ENCODE measurements at places on chromosomes 2 and 18.

DNA sequence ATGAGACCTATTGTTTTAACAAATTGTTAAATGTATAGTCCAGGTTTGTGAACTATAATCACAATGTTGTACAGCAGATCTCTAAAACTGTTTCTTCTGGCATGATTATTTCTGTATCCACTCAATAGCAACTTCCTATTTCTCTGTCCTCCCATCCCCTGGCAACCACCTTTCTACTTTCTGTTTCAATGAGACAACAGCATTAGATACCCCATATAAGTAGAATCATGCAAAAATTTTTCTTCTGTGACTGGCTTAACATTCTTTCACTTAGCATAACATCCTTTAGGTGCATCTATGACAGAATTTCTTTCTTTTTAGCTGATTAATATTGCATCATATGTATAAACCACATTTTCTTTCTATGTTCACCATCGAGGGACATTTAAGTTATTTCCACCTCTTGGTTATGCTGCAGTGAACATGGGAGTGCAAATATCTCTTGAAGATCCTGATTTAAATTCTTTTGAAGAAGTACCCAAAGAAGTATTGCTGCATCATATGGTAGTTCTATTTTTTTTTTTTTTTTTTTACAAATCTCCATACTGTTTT is 713.5 kb downstream of the LRP1B start:
- DNase-seq, result no peak

- DNase-seq, result no peak
Measured at GRCh38 chr2:164911832-164912231, 43.5 kb downstream of the SLC38A11 start.

DNA sequence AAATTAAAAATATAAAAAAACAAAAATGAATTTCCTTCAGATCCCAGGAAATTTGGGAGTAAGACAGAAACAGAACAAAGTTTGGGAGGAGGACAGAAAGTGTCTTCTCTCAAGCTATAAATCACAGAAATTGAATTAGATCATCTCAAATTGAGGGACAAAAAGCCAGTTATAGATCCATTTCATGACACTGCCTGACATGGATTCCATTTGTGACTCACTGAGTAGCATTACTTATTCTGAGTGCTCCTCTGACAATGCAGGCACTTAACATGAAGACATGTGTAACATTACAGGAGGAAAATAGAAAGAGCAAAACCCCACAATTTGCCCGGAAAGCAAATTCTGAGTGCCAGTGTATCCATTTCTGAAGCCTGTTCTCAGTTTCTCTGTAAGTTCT is 63.9 kb upstream of the CREB1 start:
- no peak for DNase-seq

GRCh38 chr2:98282109-98282508 is 64.1 kb upstream of the CNGA3 start:
- no peak for DNase-seq

DNA sequence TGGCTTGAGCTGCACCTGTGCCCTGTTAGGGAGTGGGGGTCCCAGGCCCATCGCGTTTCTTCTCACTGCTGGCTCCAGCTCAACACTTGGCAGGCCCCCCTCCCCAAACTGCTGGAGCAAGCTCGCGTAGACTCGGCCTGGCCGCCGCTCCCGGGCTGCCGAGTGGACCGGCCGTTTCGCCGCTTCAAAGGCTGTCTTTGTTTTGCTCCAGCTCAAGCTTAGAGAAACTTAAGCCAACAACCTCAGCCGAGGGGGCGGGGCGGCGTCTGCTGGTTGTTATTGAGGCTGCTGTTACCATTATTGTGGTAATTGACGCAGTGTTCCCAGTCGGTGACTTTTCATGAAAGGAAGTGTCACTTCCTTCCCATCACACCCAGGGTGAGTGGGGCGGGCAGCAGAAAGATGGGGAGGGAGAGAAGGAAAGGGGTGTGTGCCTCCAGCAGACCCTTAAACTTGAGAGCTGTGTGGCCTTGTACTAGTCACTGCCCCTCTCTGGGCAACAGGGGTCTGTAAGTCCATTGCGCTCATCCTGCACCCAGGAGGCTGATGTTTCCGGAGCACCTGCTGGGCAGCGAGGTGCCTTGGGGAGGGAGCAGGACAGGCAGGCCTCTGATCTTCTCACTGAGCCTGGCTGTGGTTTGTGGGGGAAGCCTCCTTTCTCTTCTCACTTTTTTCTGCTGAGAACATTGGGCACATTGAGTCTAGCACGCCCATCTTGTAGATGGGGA is 2.1 kb downstream of the ARID5A start:
- DNase-seq, result peak; percentile 81

DNA sequence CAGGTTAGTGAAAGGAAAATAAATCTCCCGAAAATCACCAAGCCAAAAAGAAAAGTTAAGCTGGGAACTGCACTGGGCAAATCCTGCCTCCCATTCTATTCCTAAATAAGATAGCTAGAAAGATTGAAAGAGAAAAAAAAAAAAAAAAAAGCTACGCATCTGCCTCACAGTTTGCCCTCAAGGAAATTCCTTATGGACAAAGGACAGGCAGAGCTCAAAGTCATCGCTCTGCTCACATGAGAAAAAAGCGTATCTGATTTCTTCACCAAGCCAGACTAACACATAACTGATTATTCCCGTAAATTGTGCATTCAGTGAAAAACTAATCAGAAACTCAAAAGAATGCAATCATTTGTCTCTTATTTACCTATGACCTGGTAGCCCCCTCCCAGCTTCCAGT is 50.0 kb downstream of the PUM2 start:
- no peak for DNase-seq

DNA sequence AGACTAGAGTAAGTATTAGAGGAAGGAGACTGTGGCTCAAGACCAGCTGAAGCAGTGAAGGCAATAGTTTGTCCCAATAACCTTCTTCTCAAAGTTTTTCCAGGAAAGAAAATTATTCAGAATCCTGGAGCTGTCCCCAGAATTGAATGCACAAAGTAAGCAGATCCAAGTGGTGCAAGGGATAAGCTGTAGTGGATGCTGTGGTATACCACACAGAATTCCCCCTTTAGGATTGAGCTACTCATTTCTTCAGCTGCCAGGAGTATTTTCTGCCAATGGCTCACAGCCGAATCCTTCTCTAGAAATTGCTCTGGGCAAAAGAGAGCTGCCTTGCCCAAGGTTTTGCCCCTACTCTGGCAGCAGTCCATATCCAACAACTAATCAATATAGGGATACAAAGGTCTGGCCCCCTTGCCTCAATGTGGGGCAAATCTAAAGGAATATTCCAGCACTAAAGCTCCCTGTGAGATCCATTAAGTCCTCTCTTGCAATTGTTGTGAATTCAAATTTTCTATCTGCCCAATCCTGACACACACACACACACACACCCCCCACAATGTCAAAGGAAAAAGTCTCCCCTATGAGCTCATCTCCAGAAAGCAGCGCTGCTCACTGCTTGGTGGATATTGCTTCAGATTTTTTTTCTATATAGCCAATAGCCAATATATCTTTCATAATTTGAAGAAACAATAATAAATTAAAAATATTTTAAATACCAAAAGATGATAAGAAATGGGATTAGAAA is 18.4 kb upstream of the TCF7L1 start:
- DNase-seq, result no peak

GRCh38 chr2:221600388-221600787 is 28.3 kb upstream of the EPHA4 start:
- DNase-seq, result no peak

DNA sequence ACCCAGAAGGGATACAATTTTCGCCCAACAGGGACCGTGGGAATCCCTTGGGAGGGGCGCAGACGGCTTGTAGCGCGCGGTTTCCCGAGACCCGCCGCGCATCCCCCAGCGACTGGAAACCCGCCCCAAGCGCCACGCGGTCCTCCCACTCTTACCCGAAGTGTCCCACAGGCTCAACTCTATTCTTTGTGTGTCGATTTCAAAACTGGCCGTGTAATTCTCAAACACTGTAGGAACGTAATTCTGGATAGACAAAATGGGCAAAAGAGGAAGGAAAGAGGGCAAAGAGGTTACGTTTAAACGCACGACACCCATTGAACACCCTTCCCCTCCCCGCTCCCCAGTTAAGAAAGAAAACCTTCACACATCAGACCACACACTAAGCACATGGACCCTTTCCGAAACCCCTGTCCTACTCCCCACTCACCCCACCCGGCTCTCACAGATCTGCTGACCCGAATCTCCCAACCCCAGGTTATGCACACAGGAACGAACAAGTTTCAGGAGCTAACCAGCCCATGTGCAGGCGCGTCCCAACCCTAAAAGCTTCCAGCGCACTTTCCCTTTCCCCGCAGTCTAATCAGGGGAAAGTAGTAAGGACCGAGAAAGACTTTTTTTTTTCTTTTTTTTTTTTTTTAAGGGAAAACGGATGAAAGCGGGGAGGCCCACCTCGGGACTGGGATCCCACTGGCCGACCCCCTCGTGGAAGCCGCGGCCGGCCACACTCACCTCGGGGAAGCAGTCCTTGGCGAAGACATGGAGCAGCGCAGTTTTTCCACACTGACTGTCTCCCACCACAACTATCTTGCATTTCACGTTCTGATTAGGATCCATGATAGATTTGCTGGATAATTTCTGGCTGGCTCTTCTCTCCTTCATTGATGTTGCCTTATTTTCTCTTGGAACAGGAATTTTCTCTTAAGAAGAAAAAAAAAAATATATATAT is 655 bp downstream of the RND3 start:
- DNase-seq, result no peak

GRCh38 chr18:35267809-35268208 is 22.2 kb downstream of the ZSCAN30 start:
- DNase-seq, result no peak

GRCh38 chr2:210456571-210456970 is 20.0 kb downstream of the LANCL1 start:
- no peak for DNase-seq

- peak; percentile 47 for DNase-seq
Measured at GRCh38 chr2:189412330-189412953, 28.8 kb upstream of the WDR75 start.

DNA sequence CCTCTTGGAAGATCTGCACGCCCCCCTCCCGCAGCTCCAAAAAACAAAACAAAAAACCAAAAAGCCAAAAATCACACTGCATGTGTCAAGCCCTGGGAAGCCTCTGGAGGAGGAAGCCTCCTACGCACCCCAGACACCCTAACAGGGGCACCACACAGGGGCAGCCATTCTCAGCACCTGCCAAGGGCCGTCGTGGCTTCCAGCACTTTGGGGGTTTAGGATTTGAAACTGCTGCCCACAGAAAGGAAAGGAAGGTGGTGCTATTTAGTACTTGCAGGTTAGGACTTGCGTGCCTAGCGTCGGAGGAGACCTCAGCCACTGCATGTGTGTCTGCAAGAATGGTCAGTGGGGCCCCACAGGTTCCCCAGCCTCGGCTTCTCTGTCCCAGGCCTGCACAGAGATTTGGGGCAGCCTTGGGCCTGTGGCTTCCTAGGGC is 419 bp upstream of the GPR55 start:
- DNase-seq, result no peak

GRCh38 chr2:208361077-208361441 is 45.5 kb upstream of the PTH2R start:
- DNase-seq, result no peak

DNA sequence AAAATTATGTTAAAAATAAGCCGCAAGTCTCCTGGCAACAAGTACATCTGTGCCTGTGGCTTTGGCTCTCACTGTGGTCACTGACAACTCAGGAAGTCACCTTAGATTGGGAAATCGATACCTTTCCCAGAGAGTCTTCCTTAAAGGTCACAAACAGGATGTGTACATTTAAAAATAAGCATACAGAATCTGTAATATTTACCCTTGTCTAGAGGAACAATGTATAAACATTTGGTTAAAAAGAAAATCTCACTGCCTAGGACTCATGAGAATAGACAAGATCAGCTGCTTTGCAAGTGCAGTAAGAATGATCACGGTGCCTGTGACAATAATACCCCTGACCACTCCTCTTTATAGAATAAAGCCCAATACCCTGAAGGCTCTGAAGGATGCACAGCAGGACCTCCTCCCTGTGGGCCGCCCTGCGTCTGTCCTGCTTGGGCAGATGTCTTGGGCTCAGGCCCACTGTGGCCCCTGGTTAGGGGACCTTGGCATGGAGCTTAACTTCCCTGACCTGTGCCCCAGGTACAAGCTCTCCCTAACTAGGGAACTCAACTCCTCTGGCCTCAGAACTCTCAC is 98.0 kb upstream of the MGAT4A start:
- DNase-seq, result no peak

DNA sequence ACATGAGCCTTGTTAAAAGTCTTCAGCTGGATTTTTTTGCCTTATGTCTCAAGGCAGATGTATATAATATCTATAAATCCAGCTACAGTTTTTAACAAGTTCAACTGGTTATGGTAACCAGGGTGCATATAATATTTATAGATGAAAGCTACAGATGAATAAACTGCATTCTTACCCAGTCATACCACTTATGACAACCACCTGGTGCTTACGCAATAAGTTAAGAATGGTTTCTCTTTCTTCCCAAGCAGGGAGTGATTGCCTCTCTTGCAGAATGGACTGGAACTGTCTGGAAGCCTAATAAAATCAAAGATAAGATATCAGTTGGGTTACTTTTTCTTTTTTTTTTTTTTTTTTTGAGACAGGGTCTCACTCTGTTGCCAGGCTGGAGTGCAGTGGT is 19.6 kb downstream of the DHX57 start:
- no peak for DNase-seq

DNA sequence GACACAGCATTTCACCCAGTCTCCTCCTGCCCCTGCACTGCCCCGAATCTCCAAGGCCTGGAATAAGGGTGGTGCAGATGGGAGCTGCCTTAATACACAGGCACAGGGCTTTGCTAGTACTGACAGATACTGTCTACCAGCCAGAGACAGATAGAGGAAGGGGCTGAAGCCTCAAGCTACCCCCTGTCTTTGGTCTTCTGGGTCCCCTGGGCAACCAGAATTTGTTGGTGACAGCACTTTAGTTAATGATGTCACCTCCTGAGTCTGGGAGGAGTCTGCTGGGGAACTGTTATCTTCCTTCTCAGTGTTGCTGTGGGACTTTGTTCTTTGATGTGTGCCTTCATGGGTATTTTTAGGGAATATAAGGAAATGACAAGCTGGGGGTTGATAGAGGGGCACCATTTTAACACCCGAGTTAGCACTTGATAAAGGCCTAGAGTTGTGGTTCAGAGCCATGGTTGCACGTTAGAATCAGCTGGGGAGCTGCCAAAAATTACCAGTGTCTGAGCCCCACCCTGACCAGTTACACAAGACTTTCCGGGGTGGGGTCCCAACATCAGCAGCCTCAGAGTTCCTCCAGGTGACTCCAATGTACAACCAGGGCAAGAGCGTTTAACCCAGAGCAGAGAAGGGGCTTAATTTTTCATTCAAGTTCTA is 136.8 kb downstream of the SMAD7 start:
- no peak for DNase-seq

GRCh38 chr18:21943456-21943855 is 202.9 kb downstream of the MIB1 start:
- DNase-seq, result no peak

GRCh38 chr2:229571243-229571642 is 143.1 kb downstream of the DNER start:
- no peak for DNase-seq

GRCh38 chr18:12458771-12459170 is 51.0 kb downstream of the PRELID3A start:
- DNase-seq, result no peak

- DNase-seq, result no peak
Measured at GRCh38 chr2:164937864-164938401, 17.4 kb downstream of the SLC38A11 start.

GRCh38 chr2:43049836-43050801 is 176.3 kb downstream of the ZFP36L2 start:
- DNase-seq, result no peak
